T-helper 17 cell (primary cell): ENCODE measurements at places on chromosomes 3 and 15.

- no peak for DNase-seq
Measured at GRCh38 chr15:45026651-45027190, 3.7 kb downstream of the SORD start.

DNA sequence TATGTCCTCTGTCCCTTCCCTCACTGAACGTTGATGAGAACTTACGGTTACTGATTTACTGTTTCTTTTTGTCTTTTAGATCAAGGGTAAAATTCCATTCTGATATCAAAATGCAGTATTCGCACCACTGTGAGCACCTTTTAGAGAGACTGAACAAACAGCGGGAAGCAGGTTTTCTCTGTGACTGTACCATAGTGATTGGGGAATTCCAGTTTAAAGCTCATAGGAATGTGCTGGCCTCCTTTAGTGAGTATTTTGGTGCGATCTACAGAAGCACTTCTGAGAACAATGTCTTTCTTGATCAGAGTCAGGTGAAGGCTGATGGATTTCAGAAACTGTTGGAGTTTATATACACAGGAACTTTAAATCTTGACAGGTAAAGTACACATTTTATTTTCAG lies 990 bp downstream of the MYNN start:
- DNase-seq, result no peak

- no peak for DNase-seq
Measured at GRCh38 chr15:98393471-98393870, 254.9 kb upstream of the IGF1R start.

- DNase-seq, result no peak
Measured at GRCh38 chr3:14784087-14784681, 34.6 kb upstream of the FGD5 start.

DNA sequence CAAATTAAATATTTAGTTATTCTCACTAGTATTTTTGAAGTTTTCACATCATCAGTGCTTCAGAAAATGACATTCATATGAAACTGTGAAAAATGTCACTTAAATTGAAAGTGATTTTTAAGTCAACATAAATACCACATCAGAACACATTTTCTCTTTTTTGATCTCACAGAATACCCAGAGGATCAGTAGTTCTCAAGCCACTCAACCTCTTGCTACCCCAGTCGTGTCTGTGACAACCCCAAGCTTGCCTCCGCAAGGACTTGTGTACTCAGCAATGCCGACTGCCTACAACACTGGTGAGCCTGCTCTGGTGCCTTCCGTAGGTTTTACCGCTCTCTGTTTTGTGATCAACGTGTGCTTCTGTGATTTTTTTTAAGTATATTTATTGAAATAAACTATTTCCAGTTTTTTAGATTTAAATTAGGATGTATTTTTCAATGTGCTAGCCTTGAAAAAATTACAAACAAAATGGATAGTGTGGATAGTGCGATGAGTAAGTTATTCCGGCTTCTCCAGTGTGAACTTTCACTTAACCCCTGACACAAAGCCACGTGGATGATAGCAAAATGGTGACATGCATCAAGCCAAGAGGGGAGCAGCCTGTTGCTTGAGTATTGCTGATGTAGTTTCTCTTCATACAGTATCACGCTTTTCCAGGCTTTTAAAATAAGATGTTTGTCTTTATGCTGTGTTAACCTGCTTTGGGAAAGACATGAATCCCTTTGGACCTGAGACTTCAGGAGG lies 26.5 kb downstream of the LYSMD4 start:
- DNase-seq, result no peak

DNA sequence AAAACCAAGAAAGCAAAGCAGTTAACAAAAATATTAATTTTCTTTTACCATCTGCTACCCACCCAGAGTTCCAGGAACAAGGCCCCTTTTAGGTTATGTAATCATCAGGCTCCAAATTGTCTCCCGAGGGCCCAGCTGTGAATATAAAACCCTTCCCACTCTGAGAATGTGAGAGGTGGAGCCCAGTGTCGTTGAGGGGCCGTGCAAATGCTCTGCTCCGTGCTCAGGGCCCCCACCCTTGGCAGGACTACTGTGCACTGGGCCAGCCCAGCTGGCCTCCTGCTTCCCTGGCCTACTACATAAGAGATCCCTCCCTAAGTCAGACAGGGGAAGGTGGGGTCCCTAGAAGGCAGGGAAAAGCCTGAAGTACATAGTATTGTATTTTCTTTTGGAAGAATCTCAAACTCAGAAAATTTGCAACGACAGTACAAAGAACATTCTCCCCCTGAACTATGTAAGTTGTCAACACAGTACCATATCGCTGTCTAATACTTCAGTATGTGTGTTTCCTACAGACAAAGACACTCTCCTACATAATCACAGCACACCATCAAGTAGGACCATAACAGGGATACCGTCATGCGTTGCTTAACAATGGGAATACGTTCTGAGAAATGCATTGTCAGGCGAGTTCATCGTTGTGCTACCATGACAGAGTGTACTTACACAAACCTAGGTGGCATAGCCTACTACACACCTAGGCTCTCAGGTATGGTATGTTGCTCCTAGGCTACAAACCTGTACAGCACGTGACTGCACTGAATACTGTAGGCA lies 4.4 kb upstream of the CLEC3B start:
- no peak for DNase-seq

- DNase-seq, result no peak
Measured at GRCh38 chr3:88030210-88030609, 28.6 kb downstream of the CGGBP1 start.

- no peak for DNase-seq
Measured at GRCh38 chr15:99114511-99115299, 9.8 kb downstream of the SYNM start.

GRCh38 chr3:128761392-128761791 lies 35.4 kb downstream of the RAB7A start:
- DNase-seq, result no peak

- no peak for DNase-seq
Measured at GRCh38 chr15:74369084-74369745, 1.8 kb upstream of the CYP11A1 start.

- no peak for DNase-seq
Measured at GRCh38 chr15:82535566-82536408, 4.5 kb downstream of the RPS17 start.

GRCh38 chr3:182259579-182259978 lies 533.7 kb upstream of the ATP11B start:
- DNase-seq, result no peak

GRCh38 chr15:25713736-25714537 lies 149.2 kb downstream of the ATP10A start:
- no peak for DNase-seq

DNA sequence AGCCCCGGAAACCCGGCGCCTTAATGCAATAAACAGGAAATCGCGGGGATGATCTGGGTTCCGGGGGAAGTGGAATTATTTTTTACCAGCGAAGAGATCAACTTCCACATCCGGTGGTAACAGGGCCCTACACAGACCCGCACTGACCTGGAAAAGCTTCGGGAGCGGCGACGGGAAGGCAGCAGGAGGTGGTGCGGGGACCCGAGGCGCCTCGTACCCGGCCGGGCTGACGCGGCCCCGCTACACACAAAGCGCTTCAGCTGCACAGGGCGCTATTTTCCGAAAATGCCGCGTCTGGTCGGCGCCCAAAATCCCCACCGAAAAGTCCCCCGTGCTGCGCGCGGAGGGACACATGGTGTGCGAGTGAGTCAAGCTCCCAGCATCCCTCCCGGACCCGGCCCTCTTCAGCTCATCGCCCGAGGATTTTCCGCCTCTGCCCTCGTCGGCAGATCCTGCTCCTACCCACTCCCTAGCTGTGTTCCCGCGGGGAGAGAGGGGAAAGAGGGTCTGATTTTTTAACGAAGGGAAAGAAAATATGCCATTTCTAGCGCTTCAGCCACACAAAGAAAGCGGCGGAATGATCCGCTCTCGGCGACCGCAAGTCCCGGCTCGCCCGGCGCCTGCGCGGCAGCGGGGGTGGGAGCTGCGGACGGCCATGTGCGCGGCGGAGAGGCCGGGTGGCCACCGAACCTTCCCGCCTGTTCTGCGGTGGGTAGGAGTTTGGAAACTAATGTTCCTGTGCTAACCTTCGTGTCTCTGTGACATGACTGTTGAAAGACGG lies at the start of gene GABPB1:
Gene GABPB1, minus strand, starts transcription at position 361 of the 781 bp plus-strand sequence. CDS start 45,400 bp downstream, outside the sequence.
- peak; percentile 84 for DNase-seq

- DNase-seq, result no peak
Measured at GRCh38 chr3:169940470-169941181, 26.0 kb upstream of the SEC62 start.

DNA sequence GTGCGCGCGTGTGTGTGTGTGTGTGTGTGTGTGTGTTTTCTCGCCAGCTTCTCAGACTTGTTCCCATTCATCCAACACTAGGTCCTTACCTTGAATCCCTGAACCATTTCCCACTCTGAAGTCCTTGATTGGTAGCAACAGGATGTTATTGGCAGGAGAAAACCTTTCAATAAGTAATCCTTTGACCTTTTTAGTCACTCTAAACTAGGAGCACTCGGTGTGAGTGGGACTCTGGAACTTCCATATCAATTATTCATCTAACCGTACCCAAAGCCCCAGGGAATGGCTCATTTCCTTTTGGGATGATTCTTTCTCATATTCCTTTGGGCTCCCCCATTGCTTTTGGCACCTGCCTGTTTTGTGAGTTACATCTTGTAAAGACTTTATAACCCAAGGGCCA lies 140.2 kb upstream of the SPRED1 start:
- DNase-seq, result no peak

DNA sequence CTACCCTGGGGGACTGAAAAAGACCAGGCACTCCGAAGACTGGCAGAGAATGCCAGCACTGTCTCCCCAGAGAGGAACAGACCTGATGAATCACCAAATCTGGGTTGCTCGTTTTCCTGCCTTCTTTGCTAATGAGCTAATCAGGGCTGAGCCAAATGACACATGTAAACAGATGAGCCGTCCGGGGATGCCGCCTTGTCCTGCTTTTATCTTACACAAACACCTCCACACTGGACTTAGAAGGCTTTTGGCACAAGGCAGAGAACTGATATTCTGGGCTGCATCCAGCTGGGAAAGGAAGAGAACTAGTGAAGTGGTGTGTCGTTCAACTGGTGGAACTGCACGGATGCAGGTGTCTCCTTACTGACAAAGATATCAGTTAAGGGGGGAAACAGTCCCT lies 88.1 kb downstream of the MECOM start:
- no peak for DNase-seq

DNA sequence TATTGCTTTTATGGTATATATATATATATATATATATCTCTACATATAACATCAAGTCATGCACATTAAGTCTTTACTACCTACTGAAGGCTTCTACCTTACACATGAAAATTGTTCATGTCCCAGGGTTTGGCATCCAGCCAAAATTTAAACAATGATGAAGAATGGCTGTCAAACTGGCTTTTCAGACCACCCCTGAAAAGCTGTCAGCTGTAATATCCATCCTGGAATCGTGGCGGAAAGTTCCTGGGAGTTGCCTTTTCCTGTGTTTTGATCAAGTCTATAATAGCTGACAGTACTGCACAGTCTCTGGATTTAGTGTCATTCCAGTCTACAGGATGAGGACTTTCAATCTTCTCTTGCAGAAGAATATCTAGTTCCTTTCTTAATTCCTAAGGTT lies 48.3 kb downstream of the DHX36 start:
- no peak for DNase-seq

DNA sequence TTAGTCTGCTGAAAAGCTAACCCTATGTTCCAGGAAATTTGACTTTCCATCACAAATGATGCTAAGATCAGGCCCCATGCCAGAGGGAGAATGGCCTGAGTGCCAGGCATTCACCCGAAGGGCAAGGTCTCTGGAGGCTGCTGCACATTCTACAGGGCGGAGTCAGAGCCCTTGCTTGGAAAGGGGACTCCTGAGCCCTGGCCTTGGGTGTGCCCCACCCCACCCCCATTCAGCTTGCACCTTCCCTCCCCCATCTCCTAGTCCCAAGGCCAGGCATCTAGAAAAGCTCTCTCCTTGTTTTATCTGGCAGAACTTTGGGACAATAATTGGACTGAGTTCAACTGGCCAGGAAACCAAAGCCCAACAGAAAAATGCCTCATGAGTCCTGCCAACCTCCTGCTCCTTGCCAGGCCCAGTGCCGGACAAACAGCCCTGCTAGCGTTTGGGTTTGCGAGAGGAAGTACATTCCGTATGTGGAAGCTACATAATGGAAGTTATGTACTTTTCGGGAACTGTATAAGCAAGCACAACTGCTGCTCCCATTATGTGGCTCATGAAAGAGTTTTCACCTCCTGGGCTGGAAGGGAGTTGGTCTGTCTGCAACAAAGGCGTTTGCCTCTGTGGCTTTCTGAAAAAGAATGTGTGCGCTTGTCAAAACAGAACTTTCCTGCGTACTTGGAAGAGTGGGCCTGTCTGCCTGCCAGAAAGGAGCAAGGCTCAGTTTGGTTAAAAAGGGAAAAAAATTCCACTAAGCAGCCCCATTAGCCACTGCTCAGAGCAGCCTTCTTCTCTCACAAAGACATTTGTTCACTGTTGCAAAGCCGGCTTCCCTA lies 321.5 kb upstream of the CTNNB1 start:
- no peak for DNase-seq

- DNase-seq, result peak; percentile 35
Measured at GRCh38 chr3:10192953-10193691, 28.4 kb downstream of the IRAK2 start.

- DNase-seq, result no peak
Measured at GRCh38 chr3:112512320-112512719, 13.0 kb upstream of the BTLA start.

DNA sequence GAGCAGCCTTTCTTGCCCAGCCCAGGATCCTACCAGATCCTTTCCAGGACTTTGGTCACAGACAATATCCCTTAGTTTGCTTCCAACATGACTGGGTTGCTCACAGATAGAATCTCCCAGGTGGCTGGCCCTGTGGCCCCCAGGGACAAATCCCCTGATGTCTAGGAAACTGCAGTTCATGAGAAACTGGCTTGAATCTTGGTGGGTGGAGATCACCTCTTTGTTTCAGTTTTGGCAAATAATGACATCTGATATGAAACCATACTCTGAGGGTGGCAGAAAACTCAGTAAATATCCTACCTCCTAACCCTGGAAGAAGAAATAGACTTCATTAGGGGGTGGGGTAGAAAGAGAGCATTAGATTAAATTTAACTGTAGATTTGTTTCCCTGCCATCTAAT lies 44.1 kb upstream of the PFN2 start:
- DNase-seq, result no peak

GRCh38 chr3:132399054-132399929 lies 18.0 kb upstream of the DNAJC13 start:
- DNase-seq, result no peak

- DNase-seq, result no peak
Measured at GRCh38 chr15:74318376-74319137, 48.9 kb downstream of the CYP11A1 start.

DNA sequence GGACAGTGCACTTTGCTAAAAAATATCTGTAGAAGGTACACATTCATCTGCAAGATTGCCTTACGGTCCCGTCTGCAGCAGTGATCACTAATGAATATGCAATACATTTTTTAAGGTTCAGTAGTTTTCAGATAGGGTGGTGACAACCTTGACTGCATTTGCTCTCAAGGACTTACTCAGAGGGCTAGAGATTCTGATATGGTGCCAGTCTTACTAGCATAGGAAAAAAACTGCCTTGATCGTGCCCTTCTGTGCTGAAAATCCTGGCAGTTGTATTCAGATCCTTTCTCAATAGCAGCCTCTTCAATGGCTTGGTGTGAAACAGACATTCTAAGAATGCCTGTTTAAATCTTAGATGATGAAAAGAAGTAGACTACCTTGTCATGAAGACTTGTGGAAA lies 411.9 kb upstream of the CCDC54 start:
- no peak for DNase-seq
